ENCODE measurements at places on chromosomes 4 and X.

DNA sequence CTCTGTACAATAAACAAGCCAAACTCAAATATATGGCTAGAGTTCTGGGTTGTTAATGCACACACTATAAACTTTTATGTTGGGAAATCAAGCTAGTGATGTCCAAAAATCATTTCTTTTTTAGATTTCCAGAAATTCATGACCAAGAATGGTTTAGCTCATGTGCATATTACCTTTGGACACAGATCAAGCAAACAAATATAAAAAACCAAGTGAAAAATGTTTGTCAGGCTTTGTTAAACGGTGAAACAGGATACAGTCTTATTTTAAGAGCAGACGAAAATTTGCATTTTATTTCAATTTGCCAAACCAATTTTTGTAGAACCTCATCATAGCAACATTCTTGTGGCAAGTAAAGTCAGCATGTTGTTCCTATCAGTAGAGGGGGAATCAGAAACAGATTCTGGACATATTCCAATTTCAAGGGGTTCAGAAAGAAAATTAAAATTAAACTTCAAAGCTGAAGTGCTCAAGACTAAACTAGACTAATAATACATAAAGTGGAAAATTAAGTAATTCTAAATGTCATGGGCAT is 413.6 kb downstream of the TRIML1 start:
- no peak for DNase-seq

DNA sequence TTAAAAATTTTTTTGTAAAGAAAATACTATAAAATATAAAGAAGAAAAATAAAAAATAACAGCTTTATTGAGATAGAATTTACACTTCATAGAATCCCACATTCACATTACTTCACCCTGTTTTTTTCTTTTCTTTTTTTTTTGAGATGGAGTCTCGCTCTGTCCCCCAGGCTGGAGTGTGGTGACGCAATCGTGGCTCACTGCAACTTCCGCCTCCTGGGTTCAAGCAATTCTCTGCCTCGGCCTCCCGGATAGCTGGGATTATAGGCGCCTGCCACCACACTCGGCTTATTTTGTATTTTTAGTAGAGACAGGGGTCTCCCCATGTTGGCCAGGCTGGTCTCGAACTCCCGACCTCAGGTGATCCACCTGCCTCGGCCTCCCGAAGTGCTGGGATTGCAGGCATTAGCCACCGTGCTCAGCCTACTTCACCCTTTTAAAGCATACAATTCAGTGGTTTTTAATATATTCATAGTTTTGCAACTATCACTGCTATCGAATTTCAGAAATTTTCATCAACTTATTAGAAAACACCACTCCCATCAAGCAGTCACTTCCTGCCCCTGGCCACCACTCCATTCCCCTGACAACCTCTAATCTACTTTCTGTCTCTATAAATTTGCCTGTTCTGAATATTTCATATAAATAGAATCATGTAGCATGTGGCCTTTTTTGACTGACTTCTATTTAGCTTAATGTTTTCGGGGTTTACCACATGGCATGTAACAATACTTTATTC is 48.7 kb downstream of the TMEM131L start:
- DNase-seq = no peak

DNA sequence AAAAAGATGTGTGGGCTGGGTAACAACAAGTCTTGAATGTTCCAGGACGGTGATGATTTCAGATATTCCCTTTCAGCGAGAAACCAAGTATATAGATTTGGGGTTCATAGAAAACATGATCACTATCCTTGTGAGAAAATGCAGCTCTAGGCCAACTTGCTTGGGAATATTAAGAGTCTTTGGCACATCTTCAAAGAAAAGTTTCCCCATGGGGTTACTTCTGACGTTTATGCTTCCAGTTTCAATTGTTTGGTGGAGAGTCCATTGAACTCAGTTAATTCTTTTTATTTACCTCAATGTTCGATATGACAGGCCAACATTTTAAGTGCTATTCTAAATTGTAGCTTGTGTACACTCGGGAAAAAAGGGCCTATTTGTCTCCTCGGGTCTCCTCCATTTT is 126.7 kb downstream of the NHS start:
- DNase-seq = no peak

DNA sequence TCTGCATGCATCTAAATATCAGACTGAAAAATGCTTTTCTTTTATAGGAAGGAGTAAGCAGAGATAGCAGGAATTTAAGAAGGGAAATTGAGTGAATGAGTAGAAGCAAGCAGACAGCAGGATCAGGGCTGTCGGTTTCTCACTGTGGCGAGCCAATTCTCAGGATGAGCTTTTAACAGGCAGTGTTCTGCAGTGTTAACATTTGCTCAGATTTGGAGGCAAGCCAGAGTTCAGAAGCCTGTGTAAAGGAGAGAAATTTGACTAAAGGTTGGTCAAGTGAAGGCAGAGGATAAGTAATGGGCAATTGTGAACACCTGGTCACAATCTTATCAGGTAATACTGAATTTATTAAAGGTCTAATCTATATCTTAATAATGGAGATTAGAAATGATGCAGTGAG is 133.3 kb upstream of the MAGEB16 start:
- DNase-seq = no peak

DNA sequence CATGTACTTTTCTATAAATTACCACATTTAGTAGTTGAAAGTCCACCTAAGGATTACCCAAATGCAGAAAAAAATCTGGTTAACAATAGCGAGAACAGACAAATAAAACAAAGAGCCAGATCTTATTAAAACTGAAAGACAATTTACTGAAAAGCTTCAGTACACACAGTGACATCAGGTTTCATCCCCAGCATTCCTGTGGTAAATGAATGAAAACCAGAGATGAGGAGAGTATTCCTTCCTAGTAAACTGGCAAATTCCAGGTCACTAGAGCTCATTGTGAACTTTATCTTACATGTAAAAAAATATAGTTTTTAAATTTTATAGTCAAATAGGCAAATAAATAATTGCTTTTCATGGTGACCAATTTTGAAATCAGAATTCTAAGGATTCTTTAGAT is 1290.5 kb downstream of the ADGRL3 start:
- no peak for DNase-seq

- DNase-seq = no peak
Observed at GRCh38 chr4:76326515-76326914, 20.0 kb downstream of the STBD1 start.

DNA sequence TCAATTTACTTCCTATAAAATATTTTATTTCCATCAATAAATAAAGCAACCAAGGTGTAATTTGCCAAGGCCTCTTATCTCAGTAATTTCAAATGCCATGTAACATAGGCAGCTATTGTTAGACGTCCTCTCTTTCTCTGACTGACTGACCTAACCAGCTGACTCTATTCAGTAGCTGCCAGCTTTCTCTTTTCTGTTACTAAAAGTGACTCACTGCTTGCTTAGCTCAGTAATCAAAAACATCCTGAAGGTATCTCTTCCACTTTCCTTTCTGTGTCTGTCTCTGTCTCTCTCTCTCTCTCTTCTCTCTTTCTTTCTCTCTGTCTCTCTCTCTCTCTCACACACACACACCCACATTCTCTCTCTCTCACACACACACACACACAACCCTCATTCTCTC is 134.2 kb downstream of the SPOCK3 start:
- DNase-seq = peak; percentile 6

GRCh38 chr4:15654593-15655222 is 449 bp downstream of the FBXL5 start:
- DNase-seq = no peak

- DNase-seq = no peak
Observed at GRCh38 chr4:184427687-184428086, 46.7 kb downstream of the IRF2 start.

Data from SHP77 treated with DMSO at 0.1 percent for 48 hours (cell line).